ENCODE measurements at places on chromosomes 11 and 22.

- DNase-seq: no peak
Measured at GRCh38 chr22:24416611-24417010, 10.8 kb upstream of the ADORA2A start.

DNA sequence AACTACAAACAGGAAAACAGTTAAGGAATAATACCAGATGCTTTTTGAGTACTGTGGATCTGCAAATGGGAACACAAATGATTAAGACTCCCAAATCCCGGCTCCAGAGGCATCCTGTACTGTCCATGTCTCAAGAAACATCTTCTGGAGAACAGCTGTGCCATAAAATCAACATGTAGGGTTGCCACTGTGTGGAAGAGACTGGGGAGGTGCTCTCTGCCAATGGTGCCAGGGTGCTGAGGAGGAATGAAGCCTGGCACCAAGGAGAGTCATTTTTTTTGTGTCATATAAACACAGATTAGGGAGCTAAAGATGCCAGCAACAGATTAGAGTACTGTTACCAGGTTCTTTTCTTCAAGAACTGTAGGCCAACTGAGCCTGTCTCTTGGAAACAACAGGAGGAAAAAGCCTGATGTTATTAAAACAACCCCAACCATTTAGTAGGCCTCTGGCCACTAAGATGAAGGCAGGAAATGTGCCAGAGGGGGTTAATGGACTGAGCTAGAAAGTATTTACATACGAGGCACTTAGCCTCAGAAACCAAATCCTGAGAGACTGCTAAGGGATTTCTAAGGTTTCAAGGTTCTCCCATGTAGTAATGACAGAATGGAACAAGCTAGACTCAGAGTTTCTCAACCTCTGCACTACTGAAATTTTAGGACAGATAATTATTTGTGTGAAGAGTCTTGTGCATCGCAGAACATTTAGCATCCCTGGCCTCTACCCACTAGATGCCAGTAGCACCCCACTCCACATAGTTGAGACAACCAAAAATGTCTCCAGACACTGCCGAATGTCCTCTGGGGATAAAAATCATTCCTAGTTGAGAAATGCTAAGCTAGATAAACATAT lies 54.6 kb upstream of the CHRM4 start:
- DNase-seq: peak; percentile 32

DNA sequence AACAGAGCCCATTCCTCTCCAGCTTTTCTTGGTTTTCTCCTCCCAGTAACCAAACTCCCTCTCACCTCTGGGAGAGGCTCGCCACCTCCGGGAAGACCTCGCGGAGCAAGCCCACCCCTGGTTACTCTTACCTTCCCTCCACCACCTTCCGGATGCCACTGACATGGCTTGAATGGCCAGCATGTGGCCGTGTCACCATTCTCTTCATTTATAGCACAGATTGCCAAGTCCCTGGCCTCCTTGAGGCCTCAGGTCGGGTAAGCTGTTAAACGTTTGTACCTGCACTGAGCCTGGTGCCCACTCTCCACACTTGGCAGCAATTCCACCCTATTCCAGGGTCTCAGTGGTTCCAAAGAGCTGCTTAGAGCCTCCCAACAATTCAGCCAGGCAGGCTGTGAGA lies 8.0 kb upstream of the FXYD2 start:
- DNase-seq: no peak

DNA sequence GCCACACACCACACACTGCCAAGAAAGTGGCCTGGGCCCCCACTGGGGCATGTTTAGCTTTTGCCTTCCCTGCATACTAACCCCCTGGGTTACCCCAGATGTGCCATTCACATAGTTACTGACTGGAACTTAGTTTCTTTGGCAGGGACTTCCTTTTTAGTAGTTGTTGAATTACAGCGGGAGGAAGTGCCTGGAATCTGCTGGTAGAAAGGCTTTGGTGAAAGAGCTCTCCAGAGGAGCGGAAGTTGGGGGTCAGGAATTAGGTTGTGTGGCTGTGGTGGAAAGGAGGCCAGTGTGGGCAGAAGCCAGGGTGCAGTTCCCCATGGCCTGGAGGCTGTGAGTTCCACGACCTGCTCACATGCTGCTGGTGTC lies 69.0 kb downstream of the MED15 start:
- no peak for DNase-seq

DNA sequence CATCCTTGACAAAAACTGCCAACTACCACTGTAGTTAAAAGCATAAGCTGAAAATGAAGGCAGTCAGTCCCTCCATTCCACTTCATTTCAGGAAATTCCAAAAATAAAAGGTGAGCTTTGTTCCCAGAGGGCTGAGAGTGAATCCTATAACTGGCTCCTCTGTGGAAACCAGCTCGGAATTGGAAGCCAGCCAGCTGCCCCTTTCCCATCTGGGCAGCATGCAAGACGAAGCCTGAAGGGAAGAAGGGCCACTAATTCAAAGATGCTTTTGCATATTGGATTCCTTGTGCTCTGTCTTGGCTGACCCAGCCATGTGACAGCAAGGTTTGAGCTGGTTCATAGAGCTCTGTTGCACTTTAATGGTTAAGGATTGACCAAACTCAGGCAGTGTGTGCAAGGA lies 83.4 kb downstream of the ALX4 start:
- no peak for DNase-seq

- DNase-seq: no peak
Measured at GRCh38 chr11:15901790-15902189, 454.6 kb downstream of the SOX6 start.

DNA sequence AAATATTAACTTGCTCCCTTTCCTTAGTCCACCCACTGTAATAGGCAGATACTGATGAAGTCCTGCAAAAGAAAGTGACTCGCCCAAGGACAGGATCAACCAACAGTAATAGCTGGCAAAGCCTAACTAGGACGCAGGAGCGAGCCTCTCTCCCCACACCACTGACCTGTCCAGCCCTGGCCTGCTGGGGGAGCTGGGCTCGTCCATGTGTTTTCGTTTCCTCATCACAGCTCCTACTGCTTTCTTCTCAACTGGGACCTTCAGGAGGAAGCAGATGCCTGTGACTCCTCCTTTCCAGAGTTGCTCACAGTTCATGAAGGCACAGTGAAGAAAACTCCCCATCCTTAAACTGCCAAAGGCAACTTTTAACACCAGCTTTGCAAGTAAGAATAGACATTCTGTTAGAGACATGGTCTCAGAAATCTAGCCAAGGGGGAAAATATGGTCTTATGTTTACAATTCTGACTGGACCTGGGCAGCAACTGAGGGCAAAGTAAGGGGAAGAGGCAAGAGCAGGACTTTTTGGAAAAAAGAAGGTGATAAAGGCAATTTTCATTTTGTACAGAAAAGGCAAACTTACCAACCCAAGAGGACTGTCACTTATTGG lies 11.6 kb upstream of the GPHA2 start:
- DNase-seq: no peak

GRCh38 chr11:69994810-69995209 lies 83.3 kb upstream of the ANO1 start:
- DNase-seq: no peak

DNA sequence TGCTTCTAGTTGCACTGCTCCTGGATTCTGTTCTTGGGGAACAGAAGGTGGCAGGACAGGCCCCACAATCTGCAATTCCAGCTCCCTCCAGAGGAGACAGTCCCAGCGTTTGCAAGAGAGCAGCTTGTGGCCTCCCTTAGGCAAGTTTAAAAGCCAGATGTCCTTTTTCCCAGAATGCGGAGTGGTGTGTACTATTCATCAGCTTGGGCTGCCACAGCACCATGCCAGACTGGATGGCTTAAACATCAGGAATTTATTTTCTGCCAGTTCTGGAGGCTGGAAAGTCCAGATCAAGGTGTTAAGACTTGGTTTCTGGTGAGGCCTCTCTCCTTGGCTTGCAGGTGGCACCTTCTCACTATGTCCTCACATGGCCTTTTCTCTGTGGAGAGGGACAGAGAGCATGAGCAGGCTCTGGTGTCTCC lies 11.7 kb downstream of the MIAT start:
- peak; percentile 46 for DNase-seq

DNA sequence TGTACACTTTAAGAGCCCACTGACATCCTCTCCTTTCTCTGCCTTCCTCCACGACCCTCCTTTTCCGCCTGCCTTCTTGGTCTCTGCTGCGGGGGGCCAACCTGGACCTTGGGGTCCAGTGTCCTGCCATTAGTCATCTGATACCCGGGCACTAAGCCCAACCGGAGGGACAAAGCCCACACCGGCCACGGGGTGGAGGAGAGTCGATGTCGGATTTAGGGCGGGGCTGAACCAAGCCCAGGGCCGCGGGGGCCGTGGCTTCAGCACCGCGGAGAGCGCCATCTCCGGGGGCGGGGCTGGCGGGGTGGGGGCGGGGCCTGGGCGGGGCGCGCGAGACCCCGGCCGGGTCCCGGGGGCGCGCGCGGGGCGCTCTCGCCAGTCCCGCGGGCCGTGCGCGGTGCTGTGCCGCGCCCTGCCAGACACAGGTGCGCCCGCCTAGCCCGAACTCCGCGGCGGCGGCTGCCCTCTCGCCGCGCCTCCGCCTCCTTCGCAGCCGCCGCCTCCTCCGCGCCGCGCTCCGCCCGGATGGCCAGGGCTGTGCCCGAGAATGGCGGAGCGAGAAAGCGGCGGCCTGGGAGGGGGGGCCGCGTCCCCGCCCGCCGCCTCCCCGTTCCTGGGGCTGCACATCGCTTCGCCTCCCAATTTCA lies at the start of gene MAPK8IP1:
MAPK8IP1 (plus strand) TSS at position 378 of the 647 bp plus-strand sequence; CDS start at position 548, 170 bp downstream.
- peak; percentile 19 for DNase-seq

DNA sequence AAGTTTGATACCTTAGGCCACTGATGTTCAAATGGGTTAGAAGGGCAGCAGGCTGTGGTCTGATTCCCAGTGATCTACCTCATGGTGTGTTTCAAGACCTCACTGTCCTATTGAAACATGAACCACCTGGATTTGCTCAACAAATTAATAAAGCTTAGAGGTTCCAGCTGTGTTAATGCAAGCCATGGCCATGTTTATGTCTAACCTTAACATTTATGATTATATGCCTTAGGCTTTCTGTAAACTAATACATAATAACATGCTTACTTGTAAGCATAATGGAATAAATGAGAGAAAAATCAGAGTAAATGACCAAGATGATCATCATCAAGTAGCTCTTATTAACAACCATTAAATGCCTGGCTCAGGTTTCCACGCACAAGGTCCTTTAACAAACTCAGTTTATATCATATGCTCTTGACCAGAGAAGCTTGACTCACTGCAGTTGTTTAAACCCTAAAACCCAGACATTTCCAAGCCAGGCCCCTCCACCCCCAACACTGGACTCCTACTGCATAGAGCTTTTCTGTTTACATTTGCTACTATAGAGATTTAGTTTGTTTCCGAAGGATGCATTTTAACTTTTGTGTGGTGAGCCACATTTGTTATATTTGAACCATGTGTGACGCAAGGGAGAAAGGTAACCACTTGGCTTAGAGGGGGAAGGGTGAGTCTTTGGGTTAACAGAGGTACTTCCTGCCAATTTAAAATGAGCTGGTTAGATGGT lies 43.7 kb downstream of the KREMEN1 start:
- DNase-seq: no peak

- peak; percentile 87 for DNase-seq
Measured at GRCh38 chr11:128481135-128481534, 106.2 kb downstream of the ETS1 start.

DNA sequence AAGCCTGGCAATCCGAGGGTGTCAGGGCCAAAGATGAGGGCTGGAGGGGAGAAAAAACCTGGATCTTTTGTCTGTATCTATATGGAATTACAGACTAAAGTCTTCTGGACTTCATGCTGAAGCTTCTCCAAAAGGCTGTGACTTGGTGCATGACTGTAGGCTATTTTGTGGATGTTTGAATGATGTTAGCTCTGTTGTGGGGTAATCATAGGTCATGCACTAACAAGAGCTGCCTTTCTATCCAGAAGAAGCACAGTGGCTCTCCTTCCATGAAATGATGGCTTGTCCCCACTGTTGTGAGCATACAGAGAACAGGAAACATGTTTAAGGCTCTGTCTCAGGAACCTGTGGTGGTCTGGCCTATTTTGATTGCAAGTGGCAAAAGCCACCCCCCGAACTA lies 263.3 kb upstream of the PLET1 start:
- DNase-seq: no peak

DNA sequence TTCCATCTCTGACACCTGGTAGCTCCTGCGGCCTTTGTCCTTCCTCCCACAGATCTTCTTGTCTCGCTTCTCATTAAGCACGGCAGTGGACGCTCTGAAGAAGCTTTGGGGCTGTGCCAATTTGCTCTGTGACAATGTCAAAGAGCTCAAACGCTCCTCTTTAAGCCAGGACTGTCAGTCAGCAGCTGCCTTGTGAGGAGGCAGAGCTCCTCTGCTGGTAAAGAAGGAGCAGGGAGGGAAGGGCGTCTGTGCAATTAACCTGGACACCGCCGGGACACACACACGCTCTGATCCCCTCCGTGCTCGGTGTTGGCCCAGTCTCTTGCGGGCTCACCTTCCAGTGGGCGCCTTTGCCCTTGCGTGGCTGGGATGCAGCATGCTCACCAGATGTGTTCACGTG lies 373.9 kb downstream of the BRD1 start:
- DNase-seq: no peak

- DNase-seq: peak; percentile 14
Measured at GRCh38 chr22:46297151-46297812, 612 bp downstream of the GTSE1 start.

DNA sequence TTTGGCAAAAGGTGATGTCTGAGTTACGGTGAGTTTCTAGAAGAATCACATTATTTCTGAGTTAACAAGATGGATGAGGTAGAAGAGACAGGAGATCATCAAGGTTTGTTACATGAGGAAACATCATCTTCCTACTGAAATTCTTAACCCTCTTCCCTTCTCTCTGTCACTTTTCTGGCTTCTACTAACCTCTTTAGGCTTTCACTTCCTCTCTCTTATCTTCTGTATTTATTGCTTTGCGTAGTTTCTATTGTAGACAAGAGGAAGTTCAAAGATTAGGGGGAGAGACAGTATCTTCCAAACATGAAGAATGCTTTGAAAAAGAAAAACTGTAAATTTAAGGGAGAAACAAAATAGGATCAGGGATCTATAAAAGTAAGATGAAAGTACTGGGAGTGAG lies 75.4 kb downstream of the TRPC6 start:
- DNase-seq: no peak

GRCh38 chr11:128513915-128514681 lies 73.3 kb downstream of the ETS1 start:
- DNase-seq: no peak

Data from fibroblast of upper back skin (primary cell).